ENCODE measurements at places on chromosomes 5 and 9. TPM values are rescaled to one million over a fixed set of nuclear protein-coding genes. Genes with fewer than 3 reads are reported as not detected.

- no peak for DNase-seq
These were observed 2.3 kb upstream of the FABP6 start for GRCh38 chr5:160227012-160227411.

- no peak for DNase-seq
These were observed 56.8 kb downstream of the PRELID2 start for GRCh38 chr5:145778144-145778900.

DNA sequence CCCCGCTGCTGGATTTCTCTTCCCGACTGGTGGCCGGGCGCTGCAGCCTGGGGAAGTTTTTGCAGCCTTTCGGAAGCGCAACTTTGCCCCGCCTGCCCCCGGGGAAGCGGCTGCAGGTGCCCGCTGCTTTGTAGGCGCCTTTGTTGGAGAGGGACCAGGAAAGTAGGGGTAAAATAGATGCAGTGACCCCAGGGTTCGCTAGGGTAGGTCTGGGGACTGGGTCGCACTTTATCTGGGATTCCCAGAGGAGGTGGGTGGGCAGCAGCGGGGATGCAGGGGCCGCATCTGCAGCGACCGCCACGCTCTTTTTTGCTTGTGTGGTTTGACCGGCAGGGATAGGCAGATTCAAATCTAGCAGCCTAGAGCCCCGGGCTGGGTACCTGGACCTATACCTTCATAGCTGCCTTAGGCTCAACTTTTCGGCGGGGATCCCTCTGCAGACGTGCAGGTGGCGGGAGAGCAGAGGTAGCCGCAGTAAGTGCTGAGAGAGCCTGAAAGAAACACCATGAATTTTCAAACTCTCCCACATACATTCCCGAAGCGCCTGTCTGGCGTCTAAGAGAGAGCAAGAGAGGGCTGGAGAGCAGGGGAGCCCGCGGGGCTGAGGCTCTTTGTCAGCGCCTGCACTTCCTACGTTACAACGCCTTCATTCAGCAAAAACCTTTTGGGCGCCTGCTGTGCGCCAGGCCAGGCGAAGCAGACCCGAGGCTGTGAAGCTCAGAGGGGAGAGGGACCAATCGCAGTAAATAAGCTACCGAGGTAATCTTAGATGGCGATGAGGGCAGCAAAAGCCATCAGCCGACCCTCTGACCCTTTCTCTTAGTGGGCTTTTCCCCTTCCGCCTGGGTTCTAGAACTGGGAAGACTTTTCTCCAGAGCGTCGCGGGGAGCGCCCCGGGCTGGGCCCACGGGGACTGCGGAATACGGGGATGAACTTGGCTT, 642 bp downstream of the SV2C start:
- DNase-seq = no peak

NKD2 gene
- 0.48 TPM for total RNA-seq
